A549 treated with ZK216348 at 1 μM for 4 hours (cell line): ENCODE measurements at places on chromosomes 16 and 17. TPM values are rescaled to one million over a fixed set of nuclear protein-coding genes. Genes with fewer than 3 reads are reported as not detected.

The PPP1R27 gene
- 0.15 TPM in 1 of 5 replicates, not detected in the others for total RNA-seq

The PRR14 gene
- 17.0 to 26.6 TPM (median 23.2 TPM) in 5 replicates for total RNA-seq

The SAMD14 gene
- total RNA-seq = 0.37 to 0.61 TPM (median 0.51 TPM) in 5 replicates

The PPL gene
- 2.6 to 4.8 TPM (median 4.1 TPM) in 5 replicates for total RNA-seq

The GPR139 gene
- total RNA-seq = not detected in 5 replicates

The SP6 gene
- total RNA-seq = 2.9 to 4.1 TPM (median 3.8 TPM) in 5 replicates

The CCL7 gene
- 0.65 TPM in 1 of 5 replicates, not detected in the others for total RNA-seq

The TP53TG3D gene
- total RNA-seq = 0.79 to 2.3 TPM (median 1.3 TPM) in 5 replicates

The HOXB4 gene
- 0.12 to 0.29 TPM (median 0.16 TPM) in 5 replicates for total RNA-seq

The TEPSIN gene
- total RNA-seq = 13.8 to 32.7 TPM (median 29.2 TPM) in 5 replicates

The CLEC19A gene
- total RNA-seq = 0.06 to 0.22 TPM (median 0.09 TPM) in 4 of 5 replicates, not detected in the other

The GTF3C1 gene
- 42.7 to 83.4 TPM (median 74.6 TPM) in 5 replicates for total RNA-seq

The SLC26A11 gene
- total RNA-seq = 11.0 to 17.8 TPM (median 13.6 TPM) in 5 replicates

The ZFPM1 gene
- 5.3 to 10.1 TPM (median 8.4 TPM) in 5 replicates for total RNA-seq

The SOCS1 gene
- total RNA-seq = 1.9 to 5.9 TPM (median 4.4 TPM) in 5 replicates

The CTRB1 gene
- total RNA-seq = not detected in 5 replicates

The ZNF771 gene
- total RNA-seq = 2.9 to 6.7 TPM (median 6.1 TPM) in 5 replicates

The CCL2 gene
- 12.2 to 27.7 TPM (median 13.8 TPM) in 5 replicates for total RNA-seq

The KRT27 gene
- total RNA-seq = not detected in 5 replicates

The RAB37 gene
- 1.0 to 2.1 TPM (median 1.3 TPM) in 5 replicates for total RNA-seq

The GUCY2D gene
- not detected in 5 replicates for total RNA-seq

The SLC2A4 gene
- total RNA-seq = 0.20 to 0.42 TPM (median 0.27 TPM) in 5 replicates

The TBC1D3I gene
- total RNA-seq = 0.20 to 0.46 TPM (median 0.23 TPM) in 5 replicates

The CCL17 gene
- total RNA-seq = not detected in 5 replicates

The OR4D1 gene
- total RNA-seq = not detected in 5 replicates

The PPY gene
- total RNA-seq = not detected in 5 replicates

The ABCC12 gene
- 0.06 to 0.22 TPM (median 0.20 TPM) in 3 of 5 replicates, not detected in the others for total RNA-seq

The EXOSC6 gene
- 14.2 to 18.8 TPM (median 16.2 TPM) in 5 replicates for total RNA-seq

The JUP gene
- total RNA-seq = 60.0 to 143 TPM (median 119 TPM) in 5 replicates

The MLKL gene
- total RNA-seq = 32.7 to 41.0 TPM (median 34.9 TPM) in 5 replicates

The EPOP gene
- 10.9 to 15.5 TPM (median 13.1 TPM) in 5 replicates for total RNA-seq

The SDR42E2 gene
- not detected in 5 replicates for total RNA-seq

The TRPV3 gene
- total RNA-seq = 0.15 to 0.92 TPM (median 0.33 TPM) in 5 replicates

The SLC35G6 gene
- not detected in 5 replicates for total RNA-seq

The WSCD1 gene
- total RNA-seq = 1.9 to 3.9 TPM (median 3.3 TPM) in 5 replicates

The TSPAN10 gene
- total RNA-seq = 2.5 to 6.8 TPM (median 4.7 TPM) in 5 replicates

The TMEM220 gene
- 1.4 to 4.1 TPM (median 2.5 TPM) in 5 replicates for total RNA-seq

The MT1F gene
- 10.7 to 22.0 TPM (median 14.6 TPM) in 5 replicates for total RNA-seq

The OSBPL7 gene
- 7.8 to 14.6 TPM (median 10.1 TPM) in 5 replicates for total RNA-seq

The NPIPA7 gene
- total RNA-seq = 6.1 to 13.5 TPM (median 12.3 TPM) in 5 replicates

The TP53TG3F gene
- total RNA-seq = 0.07 to 0.26 TPM in 2 of 5 replicates, not detected in the others

The CLEC18B gene
- total RNA-seq = 0.12 to 0.84 TPM (median 0.27 TPM) in 5 replicates

The PRSS21 gene
- total RNA-seq = not detected in 5 replicates
